ENCODE measurements at places on chromosomes 6 and 20. TPM values are rescaled to one million over a fixed set of nuclear protein-coding genes. Genes with fewer than 3 reads are reported as not detected.

The ZNF311 gene
- polyA plus RNA-seq: 3.2 TPM

The EPB41L1 gene
- polyA plus RNA-seq: 27.5 TPM

The KCNK5 gene
- polyA plus RNA-seq: 31.4 TPM

DNA sequence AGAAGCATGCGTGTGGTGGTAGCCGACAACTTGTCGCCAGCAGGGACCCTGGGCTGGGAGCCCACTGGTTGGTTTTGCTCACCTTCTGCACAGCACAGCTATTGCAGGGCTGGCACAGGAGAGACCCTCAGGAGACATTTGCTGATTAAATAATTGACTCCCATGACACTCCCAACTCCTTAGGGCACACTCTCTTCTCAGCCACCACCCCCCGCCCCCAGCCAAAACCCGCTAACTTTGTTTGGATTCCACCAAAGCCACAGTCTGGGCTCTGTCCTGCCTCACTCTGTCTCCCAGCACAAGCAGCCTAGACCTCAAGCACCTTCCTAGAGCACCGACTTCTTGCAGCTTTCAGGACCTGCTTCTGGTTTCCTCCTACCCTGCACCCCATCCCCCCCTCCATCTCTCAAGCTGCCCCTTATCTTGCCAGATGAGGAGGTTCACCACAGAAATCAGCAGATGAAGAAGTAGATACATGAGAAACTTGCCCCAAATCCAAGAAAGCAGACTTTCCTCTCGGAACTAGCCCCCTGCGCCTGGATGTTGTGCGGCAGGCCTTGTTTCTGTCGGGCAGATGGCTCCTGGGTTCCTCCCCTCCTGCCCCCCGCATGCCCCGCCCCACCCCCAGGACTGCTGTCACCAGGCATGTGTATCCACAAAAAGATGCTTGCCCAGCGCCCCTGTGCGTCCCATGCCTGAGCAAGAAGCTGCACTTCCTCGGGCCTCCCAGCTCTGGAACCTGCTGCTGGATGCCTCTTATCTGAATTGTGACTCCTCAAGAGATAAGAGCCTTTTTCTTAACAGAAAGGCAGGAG lies 35.0 kb upstream of the CD93 start:
- no peak for DNase-seq

DNA sequence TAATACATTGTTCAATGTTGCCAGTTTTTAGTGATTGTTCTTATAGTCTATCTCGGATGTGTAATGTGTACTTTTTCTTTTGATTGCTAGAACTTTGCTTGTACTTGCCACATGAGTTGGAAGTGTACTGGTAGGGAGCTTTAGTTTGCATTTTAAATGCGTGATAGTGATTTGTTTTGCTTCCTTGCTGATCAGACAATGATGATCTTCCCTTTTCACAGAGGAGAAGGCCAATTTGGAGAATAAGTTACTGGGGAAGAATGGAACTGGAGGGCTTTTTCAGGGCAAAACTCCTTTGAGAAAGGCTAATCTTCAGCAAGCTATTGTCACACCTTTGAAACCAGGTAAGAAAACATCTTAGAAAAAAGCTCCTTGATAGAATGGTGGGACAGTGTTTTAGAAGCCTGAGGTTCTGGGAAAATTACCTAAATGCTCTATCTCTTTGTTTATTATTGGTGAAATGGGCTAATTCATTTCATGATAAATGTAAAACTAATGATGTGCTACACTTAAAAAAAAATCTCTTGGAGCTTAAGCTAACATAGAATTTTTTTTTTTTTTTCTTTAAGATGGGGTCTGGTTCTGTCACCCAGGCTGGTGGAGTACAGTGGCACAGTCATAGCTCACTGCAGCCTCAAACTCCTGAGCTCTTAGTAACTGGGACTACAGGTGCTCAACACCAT lies 20.9 kb downstream of the TPX2 start:
- no peak for DNase-seq

DNA sequence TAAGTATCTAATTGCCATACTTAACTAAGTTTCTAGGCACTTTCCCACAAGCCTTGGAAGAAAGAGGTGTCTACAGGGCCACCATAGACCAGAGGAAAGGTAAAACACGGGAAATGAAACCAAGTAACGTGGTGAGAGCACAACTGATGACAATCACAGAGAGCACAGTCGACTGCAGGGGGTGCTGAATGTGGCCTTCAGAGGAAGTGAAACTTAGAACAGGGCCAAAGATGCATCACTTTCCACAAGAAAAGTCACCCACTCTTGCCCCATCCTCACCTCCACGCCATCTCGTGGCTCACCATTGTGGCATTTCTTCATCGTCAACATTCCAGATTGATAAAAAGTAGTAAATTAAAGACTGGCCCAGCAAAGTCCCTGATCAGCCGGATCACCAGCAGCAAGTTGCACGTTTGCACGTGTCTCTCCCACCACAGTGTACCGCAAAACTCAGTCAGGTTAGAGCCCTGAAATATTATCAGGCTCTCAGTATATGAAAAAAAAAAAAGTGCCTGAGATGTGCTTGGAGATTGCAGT lies 31.4 kb downstream of the HIVEP2 start:
- peak; percentile 14 for DNase-seq

The NCOA6 gene
- polyA plus RNA-seq: 25.7 TPM

DNA sequence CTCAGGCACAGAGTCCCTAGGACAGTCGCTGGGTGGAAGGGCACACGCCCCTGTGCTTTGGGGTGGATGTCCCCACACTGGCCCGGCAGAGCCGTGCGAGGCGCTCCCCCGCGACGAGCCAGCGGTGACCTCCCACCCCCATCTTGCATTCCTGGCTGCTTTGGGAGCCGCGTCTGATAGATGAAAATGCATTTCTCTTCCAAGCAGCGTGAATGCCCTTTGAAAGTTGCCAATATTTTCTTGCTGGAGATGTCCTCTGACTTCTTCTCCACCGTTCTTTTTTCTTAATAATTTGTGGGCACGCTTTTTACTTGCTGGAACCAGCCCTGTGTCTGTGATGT lies 29.9 kb downstream of the COL20A1 start:
- no peak for DNase-seq

The HLA-DMB gene
- 23.9 TPM for polyA plus RNA-seq

The ATG5 gene
- polyA plus RNA-seq: 33.0 TPM

The TAF4 gene
- polyA plus RNA-seq: 17.4 TPM

- DNase-seq: peak; percentile 72
Observed at GRCh38 chr20:62066339-62066982, 780 bp upstream of the TAF4 start.

The EDN1 gene
- 36.4 TPM for polyA plus RNA-seq

The TDP2 gene
- 292 TPM for polyA plus RNA-seq

GRCh38 chr6:132161283-132161682 lies 210.1 kb upstream of the CCN2 start:
- no peak for DNase-seq

DNA sequence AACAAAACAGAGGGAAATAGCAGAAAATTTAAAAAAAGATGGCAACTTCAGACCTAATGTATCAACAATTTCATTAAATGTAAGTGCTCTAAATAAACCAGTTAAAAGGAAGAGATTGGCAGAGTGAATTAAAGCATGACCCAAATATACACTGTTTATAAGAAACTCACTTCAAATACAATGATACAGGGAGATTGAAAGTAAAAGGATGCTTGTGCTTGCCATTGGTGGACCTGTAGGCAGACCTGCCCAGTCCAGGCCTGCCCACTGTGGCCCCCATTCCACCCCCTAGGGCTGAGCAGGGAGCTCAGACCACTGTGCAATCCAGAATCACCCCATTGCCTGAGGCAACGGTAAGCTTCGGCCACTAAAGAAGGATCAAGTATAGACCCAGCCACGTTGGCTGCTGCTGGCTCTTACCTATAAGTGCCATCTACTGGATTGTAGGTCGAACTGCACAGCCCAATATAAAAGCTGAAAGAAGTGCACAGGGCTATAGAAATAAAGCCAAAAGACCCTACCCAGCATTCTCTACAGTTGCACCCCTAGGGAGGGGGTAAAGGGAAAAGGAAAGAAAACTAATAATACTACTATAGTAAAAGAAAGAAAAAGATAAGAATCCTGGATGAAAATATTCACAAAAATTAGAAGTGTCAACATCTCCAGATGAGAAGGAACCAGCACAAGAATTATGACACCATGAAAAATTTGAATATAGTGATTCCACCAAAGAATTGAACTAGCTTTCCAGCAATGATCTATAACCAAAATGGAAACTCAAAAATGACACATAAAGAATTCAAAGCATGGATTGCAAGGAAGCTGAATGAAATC lies 36.1 kb downstream of the PSMB1 start:
- DNase-seq: peak; percentile 41

GRCh38 chr20:43584448-43585136 lies 6.1 kb upstream of the IFT52 start:
- DNase-seq: peak; percentile 81

GRCh38 chr6:170285482-170285881 lies 5.4 kb downstream of the DLL1 start:
- no peak for DNase-seq

DNA sequence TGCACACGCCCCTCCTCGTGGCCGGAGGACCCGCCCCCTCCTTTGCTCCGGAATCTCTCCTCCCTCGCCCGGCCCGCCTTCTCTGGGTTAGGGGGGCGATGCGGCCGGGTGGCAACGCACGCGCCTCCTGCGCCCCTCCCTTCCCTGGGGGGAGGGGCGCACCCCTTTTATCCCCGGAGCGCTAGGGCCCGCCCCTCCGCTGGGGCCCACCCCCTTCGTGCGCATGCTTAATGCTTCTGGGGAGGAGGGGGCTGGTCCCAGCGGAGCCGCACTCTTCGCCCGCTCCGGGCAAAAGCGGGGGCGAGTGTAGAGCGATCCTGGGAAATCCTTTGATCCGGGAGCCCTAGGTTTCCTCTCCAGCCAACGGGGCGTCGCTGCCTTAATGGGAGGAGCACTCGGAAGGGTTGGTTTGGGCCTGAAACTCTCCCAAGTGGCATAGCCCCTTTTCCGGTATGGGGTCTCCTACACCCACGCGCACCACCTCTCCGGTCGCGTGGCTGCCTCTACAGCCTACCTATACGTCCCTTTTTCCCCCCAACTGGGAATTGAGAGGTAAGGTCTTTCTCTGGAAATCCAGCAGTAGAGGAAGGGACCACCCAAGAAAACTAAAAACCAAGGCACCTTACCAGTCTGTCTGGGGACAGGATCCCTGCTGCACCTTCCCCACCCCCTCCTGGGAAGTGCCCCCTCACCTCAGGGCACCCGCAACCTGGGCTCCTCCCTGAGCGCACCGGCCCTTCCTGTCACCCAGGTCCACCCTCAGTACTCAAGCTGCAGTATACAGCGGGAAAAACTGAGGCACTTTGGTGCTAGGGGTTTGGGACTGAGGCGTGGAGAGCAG lies 2.1 kb downstream of the SOX12 start:
- DNase-seq: peak; percentile 88

The PSMA7 gene
- polyA plus RNA-seq: 163 TPM

DNA sequence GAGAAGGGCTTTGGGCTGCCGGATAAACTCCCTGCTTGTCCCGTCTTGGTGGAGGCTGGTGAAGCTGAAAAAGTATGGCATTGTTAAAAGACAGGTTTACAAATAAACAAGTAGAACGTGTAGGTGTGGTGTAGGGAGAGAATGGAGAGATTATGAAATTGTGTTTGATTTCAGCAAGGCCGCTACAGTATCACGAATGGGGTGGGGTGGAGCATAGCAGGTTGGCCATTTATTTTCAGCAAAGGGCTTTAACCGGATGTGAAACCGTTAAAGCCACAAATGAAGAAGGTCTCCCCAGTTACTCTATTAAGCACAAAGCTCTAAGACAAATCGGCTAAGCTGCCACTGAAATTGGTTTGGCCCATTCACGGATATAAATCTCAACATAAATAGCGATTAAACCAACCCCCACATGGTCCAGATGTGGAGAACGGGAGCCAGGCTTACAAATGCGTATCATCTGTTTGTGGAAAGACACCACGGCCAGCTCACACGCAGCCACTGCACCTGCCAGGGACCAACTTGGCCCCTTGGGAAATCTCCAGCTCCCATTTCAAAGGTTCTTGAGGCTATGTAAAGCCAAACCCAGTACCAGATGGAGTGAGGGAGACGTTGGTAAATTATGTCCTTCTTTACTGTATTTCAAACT lies 94.0 kb downstream of the ZMYND8 start:
- DNase-seq: no peak

GRCh38 chr6:84897988-84898594 lies 133.7 kb upstream of the TBX18 start:
- no peak for DNase-seq

- peak; percentile 57 for DNase-seq
Observed at GRCh38 chr20:62156592-62157386, 13.2 kb downstream of the SS18L1 start.

GRCh38 chr6:91155129-91155785 lies 568.4 kb upstream of the MAP3K7 start:
- no peak for DNase-seq

- DNase-seq: no peak
Observed at GRCh38 chr6:160057080-160057479, 64.5 kb upstream of the SLC22A1 start.

DNA sequence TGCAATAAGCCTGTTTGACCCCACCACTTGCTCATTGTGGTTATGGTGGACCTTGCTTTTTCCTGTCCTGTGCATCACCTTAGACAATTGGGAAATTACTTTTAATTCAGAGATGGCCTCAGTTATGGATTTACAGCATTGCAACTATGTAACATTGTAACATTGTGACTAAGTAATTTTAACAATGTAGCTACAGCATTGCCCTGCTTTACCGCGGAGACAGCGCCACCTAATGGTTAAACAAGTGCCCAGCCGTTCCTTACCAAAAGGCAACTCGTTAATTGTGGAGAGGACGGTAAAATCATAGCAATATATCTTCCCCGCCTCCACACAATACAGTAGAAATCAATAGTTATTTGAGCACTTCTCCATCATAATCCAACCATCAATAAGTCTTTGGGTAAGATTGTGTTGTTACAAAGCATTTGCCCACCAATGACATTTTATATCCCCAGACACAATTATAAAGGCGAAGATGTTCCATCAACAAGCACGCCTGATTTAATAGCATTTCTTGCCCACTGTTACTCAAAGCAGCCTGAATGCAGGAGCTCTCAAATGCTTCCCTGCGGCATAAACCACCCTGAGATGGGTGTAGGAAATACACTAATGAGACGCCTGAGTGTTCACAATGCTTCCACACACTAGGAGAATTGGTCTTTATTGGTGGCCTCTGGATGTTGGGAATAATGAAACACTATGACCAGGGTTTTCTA lies 93.7 kb downstream of the PROKR2 start:
- peak; percentile 43 for DNase-seq

GRCh38 chr20:6113951-6114350 lies 8.9 kb downstream of the FERMT1 start:
- no peak for DNase-seq

DNA sequence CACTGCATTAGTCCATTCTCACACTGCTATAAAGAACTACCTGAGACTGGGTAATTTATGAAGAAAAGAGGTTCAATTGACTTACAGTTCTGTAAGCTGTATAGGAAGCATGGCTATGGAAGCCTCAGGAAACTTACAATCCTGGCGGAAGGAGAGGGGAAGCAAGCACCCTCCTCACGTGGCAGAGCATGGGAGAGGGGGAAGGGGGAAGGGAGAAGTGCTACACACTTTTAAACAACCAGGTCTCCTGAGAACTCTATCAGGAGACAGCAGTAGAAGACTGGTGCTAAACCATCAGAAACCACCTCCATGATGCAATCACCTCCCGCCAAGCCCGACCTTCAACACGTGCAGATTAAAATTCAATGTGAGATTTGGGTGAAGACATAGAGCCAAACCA lies 494.0 kb downstream of the GRIK2 start:
- DNase-seq: no peak
